ENCODE measurements at places on chromosomes 2 and 18.

GRCh38 chr2:118124288-118124891 is 36.1 kb downstream of the INSIG2 start:
- DNase-seq, result no peak

DNA sequence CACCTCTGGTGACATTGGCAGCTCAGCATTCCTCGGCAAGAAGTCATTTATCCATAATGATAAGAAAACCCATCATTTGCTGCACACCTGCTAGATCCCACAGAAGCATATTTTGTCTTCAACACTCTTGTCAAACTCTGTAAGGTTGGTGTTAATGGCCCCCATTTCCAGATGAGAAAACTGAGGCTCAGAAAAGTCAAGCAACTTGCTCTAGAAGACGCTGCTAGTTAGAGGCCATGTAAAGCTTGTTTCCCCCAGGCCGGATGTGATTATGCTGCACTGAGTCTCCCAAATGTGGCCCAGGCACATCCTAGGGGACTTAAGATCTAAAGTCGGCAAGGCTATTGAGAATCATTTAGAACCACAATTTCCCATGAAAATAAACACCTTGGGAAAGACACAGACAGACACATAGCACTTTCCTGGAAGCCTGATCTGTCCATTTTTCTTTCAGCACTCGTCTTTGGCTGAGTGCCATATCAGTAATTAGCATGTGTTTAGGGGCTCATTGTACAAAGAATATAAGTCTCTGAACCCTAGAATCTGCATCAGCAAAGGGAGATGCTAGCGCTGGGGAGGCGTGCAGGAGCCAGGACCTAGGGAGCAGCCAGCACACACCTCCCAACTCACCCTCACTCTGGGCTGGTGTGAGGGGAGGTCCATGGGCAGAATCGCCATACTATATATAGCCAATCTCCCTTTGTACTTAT is 39.3 kb downstream of the C1QL2 start:
- no peak for DNase-seq

GRCh38 chr2:178976351-178976750 is 73.6 kb downstream of the CCDC141 start:
- no peak for DNase-seq

GRCh38 chr2:127389778-127390435 is 2.1 kb upstream of the MAP3K2 start:
- DNase-seq, result no peak

- peak; percentile 21 for DNase-seq
Measured at GRCh38 chr2:181374781-181375675, 82.2 kb upstream of the ITGA4 start.

- peak; percentile 41 for DNase-seq
Measured at GRCh38 chr2:42492691-42493467, 903 bp downstream of the KCNG3 start.

- peak; percentile 96 for DNase-seq
Measured at GRCh38 chr2:158407031-158407430, 49.5 kb downstream of the CCDC148 start.

DNA sequence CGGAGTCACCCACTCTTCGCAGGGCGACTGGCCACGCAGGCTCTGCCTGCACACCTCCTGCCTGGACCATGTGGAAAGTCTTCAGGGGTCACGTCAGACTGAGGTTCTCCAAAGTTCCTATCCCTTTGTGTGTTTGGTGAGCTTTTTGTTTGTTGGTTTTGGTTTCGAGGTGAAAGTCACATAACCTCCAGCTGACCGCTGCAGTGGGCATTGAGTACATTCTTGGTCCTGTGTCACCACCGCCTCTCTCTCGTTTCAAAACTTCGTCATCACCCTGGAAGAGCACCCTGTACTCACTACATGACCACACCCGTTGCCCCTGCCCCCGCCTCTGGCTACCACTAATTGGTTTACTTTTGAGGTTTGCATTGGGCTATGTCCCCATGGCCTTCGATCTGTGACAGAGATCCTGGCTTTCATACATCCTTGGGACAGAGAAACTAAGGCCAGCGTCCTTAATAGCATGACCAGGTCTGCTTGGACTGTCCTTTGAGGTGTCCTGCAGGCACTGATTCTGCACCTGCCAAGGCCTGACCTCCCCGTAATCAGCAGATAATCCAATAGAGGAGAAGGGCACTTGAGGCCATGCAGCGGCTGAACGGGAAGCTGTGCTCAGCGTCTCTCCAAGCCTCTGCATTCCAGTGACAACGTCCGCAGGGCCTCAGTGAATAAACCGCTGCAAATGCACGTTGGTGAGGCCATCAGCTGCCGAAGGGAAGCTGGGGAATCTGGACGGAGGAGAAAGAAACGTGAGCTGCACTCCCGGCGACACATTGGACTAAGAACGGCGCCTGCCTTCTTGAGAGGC is 46.8 kb downstream of the SH3BP4 start:
- no peak for DNase-seq

- DNase-seq, result peak; percentile 14
Measured at GRCh38 chr2:205571360-205571959, 110.8 kb upstream of the NRP2 start.

- DNase-seq, result no peak
Measured at GRCh38 chr2:141331127-141331526, 799.7 kb downstream of the LRP1B start.

DNA sequence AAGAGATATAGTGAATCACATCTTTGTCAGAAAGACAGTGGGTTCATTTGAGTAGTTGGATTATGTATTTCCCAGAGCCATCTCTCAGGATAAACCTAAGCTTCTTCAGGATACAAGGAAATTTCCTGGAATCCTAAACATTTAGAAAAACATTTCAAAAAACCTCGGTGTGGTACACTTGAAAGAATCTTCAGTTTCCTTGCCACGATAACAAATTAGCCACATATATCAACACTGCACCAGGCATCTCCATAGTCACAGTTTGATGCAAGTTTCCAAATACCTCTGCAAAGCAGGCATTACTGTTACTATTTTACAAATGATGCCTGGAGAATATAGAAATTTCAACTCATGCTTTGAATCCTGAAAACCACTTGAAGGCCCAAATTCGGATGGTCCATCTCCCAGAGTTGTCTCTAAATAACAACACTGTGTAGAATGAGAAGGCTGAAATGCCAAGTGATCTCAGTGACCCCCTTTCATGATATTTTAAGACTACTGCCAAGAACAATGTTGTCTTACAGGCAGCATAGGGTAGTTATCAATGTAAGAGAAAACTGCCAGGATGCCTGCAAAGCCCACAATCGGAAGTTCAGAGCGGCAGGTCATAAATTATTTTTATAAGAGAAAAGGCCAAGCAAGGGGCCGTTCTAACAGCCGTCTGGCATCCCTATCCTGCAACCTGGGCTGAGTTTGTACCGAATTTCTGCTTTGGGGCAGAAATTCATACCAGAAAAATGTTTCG is 307.9 kb downstream of the TXNL1 start:
- DNase-seq, result no peak

DNA sequence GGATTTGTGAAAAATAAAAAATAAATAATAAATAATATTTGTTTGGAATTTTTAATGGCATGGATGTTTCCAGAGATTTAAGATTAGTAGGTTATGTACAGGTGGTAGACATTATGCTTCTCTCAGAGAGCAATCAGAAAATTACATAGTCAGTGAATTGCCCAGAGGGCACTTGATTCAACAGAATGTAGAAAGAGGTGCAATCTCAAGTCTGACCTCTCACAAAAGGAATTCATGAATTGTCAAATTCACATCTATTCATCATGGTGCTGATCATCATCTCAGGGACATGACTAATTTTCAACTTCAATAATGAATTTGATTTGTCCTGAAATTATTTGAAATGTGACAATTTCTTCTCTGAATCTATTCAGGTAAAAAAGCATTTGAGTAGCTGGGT is 172.5 kb downstream of the PDE11A start:
- no peak for DNase-seq

DNA sequence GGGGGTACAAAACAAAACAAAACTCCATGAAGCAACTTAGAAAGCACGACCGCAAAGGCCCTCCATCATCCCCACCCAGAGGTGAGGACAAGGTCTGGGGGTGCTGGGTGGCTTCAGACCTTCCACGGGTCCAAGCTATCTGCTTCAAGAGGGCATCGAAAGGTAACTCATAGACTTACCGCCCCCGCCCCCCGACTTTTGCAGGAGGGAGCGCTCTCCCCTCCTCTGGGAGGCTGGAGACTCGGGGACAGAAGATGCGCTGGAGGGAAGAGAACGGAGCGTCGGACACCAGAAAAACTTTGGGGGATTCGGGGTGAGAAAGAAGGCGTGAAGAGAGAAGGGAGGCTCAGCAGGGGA is 300 bp upstream of the STON1 start:
- DNase-seq, result no peak

DNA sequence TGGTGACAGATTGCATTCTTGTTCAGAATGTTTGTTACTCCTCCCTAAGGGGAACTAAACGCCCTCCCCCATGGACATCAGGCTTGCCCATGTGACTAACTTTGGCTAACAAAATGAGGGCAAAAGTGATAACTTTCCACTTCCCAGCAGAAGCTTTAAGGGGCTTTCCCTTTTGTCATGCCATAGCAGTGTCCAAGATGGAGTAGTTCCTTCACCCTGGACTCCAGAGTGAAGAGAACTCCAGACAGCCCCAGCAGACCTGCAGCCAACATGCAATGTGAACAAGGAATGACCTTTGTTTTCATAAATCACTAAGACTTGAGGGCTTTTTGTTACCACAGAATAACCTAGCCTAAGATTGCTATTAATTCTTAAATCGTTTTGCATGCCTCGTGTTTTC is 163.5 kb downstream of the ZEB2 start:
- peak; percentile 25 for DNase-seq

DNA sequence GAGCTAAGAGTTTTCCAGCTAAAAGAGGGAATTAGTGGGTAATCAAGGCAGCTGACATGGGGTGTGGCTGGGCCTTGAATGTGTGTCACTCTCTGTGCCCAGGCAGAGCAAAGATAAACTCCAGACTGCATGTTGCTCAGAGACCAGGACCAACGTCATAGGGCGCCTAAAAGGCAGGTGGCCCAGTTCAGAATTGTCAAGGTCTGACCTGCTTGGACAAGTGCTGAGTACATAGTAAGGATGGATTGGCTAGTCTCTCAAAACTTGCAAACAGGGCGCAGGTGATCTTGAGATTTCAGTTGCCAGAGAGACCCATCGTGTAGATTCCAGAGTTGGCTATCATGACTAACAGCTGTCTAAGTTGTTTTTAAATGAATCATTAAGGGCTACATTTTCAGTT is 19.0 kb downstream of the CLUL1 start:
- no peak for DNase-seq
